Right kidney (tissue), 9 donors: ENCODE measurements at places on chromosomes 2 and 18.

- no peak for DNase-seq
These were observed 50.9 kb downstream of the MARCO start for GRCh38 chr2:118992740-118993391.

DNA sequence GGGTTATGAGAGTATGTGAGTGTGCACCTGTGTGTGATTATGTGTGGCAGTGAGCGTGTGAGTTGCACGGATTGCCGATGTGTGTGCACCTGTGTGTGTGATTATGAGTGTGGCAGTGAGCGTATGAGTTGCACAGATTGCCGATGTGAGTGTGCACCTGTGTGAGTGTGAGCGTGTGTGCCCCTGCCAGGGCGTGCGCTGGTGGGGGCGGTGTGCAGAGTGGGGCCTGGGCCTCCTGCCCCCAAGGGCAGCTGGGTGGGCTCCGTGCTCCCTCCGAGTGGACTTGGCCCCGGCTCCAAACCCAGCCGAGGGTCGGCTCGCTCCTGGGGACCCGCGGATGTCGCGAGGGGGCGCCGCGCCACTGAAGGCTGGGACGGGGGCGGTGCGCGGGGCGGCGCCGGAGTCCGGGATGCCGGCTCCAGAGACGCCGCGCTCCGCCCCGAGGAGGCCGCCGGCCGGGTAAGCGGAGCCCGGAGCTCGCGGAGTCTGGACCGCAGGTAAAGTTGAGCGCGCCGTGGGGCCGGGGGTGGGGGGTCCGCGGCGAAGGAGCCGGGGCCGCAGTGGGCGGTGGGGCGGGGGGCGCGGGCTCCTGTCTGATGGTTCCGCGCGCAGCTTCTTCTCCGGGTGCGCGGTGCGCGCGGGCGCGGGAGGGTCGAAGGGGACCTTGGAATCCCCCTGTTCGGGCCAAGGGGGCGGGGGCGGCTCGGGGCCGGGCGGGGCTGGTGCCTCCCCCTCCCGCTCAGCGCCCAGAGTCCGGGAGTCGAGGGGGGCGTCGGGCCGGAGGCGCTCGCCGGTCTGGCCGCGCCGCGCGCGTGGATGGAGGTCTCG lies at the start of gene KCNG2:
Gene KCNG2, plus strand, starts transcription at position 421 of the 828 bp plus-strand sequence. CDS start 65,730 bp downstream, outside the sequence.
- DNase-seq: peak; percentile 54

- no peak for DNase-seq
These were observed 110.0 kb upstream of the GCFC2 start for GRCh38 chr2:75820693-75821092.

DNA sequence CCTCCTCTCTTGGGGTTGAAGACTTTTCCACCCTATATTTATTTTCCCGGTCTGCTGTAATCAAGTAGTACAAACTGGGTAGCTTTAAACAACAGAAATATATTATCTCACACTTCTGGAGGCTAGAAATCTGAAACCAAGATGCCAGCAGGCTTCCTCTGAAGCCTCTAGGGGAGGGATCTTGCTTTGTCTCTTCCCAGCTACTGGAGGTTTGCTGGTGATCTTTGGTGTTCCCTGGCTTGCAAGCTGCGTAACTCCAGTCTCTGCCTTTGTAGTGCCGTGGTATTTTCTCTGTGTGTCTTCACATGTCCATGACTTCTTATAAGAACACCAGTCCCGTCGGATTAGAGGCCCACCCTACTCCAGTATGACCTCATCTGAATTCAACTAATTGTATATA lies 44.4 kb downstream of the MYO3B start:
- DNase-seq: no peak

- DNase-seq: no peak
These were observed 41.4 kb downstream of the HS1BP3 start for GRCh38 chr2:20609349-20609994.

DNA sequence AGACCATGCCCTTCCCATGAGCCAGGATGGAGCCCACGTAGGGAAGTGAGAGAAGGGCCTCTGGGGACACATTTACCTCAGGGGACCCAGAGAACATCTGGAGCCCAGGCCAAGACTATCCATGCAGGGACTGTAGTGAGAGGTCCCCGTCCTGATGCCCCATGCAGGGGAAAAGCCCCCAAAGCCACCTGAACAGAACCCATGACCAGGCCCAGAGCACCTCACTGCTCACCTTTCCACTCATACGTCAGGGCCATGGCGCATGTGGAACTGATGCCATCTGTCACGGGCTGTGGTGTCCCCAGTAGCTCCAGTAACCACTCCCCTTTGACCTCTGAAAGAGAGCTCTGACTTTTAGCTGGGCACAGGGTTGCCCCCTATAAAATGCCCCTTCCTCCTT lies 106.5 kb upstream of the TEX51 start:
- no peak for DNase-seq

- peak; percentile 30 for DNase-seq
These were observed 3.7 kb upstream of the SPR start for GRCh38 chr2:72883356-72883962.

GRCh38 chr2:176643646-176644045 lies 374.4 kb downstream of the MTX2 start:
- DNase-seq: no peak

DNA sequence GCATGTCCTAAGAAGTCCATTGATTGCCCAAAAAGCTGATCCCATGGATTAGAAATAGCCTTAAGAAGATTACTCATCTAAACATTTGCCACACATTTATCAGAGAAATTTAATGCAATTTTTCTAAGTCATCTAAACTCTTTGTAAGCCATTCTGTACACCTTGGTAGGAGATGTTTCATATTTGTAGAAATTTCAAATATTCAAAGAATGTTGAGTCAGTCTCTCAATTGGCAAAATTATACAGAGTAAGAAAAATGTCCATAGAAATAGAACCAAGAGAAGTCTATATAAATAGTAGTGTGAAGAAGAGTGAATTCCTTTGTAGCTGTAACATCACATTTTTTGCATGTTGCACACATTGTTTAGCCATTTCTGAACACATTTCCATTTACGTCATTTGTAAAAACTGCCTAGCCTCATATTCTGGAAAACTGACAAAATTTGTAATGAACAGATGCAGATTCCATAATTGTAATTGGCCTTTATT lies 128.6 kb downstream of the MSTN start:
- no peak for DNase-seq

DNA sequence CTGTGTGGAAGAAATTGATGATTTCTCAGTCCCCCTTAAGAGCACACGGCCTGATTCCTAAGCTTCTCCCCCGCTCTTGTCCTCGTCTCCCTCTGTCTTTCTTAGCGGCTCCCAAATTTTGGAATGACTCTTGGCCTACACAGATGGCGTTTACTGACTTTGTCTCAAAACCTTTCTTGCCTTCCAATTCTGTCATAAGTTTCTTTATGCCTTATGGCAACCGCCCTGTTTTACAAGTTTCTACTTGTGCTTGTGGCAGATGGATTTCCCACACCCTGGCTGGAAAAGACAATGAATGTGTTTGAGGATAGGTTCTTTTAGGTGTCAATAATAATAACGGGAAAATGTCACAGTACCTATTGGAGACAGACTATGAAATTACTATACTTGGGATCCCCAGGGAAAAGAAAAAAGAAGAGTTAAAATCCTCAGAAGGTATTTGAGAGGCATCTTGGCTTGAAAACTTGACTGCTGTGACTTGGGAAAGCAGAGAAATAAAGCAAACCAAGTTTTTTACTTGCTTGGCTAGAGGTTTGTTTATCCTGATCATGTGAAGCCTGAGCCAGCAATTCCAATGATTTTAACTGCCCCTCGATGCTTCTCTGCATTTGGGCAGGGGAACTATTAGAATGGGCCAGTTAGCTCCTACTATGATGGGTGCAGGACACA lies 276.4 kb downstream of the HRH4 start:
- no peak for DNase-seq

- DNase-seq: no peak
These were observed 609.5 kb downstream of the EPHA4 start for GRCh38 chr2:220962556-220962955.

DNA sequence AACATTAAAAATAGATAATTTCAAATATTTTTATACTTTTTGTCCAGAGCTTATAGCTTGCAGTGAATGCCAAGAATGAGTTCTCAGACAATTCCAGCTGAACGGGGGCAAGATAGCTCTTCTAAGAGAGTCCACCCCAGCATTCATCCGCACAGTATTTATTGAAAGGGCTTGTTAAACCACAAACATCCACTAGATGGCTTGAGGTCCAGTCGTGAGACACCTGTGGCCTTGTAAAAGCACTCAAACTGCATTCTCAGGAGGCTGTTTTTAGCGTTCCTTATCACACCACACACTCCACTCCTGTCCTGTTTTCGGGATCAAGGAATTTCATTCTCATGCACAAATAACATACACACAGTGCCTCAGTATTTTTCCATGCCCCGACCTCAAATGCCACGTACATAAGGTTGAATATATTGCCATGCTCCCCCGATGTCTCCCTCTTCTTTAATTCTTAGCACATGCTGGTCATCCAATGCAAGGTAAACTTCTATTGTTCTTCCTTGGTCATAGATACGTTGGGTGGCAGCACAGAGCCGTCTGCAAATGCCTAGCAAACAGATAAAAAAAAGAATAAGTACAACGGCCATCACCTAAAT lies 47.4 kb downstream of the DNAJC10 start:
- DNase-seq: no peak

DNA sequence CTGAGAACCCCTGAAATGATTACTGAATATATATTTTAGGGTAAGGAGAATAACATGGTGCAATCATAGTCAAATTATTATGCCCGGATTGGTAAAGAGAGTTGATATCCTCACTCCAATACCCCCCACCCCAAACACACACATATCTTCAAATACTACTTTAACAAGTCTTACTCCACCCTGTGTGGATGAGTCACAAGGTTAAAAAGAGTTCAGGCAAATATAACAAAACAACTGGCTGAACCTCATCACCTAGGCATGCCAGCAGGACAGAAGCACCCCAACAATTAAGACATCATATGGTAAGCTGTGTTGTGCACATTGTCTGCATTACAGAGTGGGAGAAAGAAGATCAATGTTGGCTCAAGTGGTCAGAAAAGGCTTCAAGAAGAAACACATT lies 857.4 kb downstream of the TDRD15 start:
- no peak for DNase-seq

DNA sequence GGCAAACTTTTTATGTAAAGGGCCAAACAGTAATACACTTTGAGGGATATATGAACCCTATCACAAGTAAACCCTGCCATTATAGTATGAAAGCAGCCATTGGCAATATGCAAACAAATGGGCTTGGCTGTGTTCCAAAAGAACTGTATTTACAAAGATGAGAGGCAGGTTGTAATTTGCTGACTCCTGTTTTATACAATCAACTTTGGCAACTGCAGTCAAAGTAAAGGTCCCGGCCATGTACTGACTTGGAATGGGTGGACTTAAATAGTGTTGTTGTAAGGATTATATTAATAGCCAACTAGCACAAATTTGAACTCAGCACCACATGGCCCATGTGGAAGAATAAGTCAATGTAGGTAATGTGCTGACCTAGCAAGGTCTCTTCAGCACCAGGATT lies 223.4 kb downstream of the WDPCP start:
- DNase-seq: no peak

GRCh38 chr2:20523073-20523798 lies 76.4 kb downstream of the RHOB start:
- no peak for DNase-seq

GRCh38 chr2:207038299-207038698 lies 99.0 kb downstream of the CPO start:
- no peak for DNase-seq

DNA sequence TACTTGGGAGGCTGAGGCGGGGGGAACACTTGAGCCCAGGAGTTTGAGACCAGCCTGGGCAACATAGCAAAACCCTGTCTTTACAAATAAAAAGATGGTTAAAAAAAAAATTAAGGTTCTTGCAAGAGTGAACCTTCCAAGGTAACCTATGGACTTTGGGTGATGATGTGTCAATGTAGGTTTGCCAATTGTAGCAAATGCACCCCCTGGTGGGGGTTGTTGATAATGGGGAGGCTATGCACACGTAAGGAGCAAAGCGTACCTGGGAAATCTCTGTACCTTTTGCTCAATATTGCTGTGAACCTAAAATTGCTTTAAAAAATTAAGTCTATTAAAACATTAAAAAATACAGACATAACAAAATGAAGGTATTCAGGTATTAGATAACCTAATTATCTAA lies 70.4 kb downstream of the CWC22 start:
- DNase-seq: no peak

DNA sequence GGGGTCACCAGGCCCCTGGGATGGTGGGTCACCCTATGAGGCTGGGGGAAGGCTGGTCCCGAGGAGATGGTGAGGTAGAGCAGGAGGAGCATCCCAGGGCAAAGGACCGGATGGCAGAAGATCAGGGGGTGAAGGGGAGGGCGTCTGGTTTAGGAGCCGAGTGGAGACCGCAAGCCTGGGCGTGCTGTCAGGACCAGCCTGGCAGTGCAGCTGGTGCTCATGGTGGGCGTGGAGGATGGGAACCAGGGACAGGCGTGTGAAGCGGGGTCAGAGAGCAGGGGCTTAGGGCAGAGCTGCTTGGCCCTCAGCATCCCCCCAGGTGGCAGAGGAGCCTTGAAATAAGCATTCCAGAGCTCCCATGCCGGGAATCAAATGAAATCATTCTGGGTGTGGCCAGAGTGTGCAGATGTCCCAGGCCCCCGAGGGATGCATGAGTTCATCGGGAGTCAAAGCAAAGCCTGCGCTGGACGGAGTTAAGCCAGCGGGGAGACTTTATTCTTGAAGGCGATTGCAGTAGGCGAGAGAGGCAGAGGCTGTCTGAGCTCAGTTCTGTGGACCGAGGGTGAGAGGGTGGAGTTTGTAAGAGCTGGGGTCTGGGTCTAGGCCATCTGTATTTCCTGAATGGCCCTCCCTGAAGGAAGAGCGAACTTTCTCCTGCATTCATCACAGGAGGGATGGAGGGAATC lies 33.1 kb upstream of the MBP start:
- DNase-seq: no peak

- no peak for DNase-seq
These were observed 377.9 kb downstream of the ARL6IP6 start for GRCh38 chr2:153096272-153096671.

- DNase-seq: no peak
These were observed 27.2 kb upstream of the BBS5 start for GRCh38 chr2:169452080-169452479.

- no peak for DNase-seq
These were observed 19.9 kb upstream of the ELAC1 start for GRCh38 chr18:50947899-50948298.

DNA sequence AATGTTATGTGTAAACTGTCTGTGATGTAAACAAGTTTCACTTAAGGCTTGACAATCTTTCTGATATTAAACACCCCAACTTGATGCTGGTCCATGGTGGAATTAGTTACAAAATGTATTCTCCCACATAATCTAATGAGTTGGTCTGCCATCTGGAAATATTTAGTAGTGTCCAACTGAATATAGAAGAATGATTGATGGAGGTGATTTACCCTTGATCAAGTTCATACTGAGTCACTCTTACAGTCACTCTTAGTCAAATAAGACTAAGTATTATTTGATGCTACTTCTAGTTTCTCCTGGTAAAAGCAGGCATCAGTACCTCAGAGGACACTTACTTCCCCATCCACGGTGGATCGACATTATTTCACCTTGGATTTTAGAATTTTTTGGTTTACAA lies 198.1 kb downstream of the SATB2 start:
- DNase-seq: no peak

GRCh38 chr2:238913931-238914647 lies 66.2 kb downstream of the TWIST2 start:
- DNase-seq: no peak

- no peak for DNase-seq
These were observed 291.2 kb downstream of the NEDD4L start for GRCh38 chr18:58335223-58335622.

- no peak for DNase-seq
These were observed 50.0 kb downstream of the SFXN5 start for GRCh38 chr2:73021371-73022010.
